Effector memory CD4-positive, alpha-beta T cell (primary cell): ENCODE measurements at places on chromosomes 3 and 15.

GRCh38 chr3:138099417-138099816, 16.0 kb downstream of the DZIP1L start:
- no peak for DNase-seq

- DNase-seq = no peak
Measured at GRCh38 chr3:53196575-53197407, 35.8 kb downstream of the PRKCD start.

GRCh38 chr3:130915567-130916292, 21.8 kb downstream of the ATP2C1 start:
- DNase-seq = no peak

GRCh38 chr3:187849016-187849654, 103.9 kb upstream of the BCL6 start:
- DNase-seq = no peak

GRCh38 chr3:9976721-9977709, 9.6 kb downstream of the EMC3 start:
- DNase-seq = no peak

DNA sequence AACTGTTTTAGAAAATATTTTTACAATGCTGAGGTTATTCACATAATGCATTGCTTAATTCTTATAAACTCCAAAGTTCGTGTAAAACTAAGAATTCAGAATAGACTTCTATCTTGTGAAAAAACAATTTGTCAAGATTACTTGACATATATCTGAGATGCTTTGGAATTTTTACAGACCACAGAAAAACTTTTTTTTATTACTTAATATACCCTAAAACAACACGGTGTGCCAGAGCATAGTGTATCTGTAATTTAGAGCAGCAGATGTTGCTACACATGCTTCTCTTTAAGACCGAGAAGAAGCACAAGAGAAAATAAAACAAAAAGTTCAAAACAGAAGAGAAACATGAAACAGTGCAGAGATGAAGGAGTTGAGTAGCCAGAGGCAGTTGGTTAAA, 26.4 kb downstream of the ASB7 start:
- DNase-seq = no peak

- DNase-seq = no peak
Measured at GRCh38 chr15:64223882-64224281, 61.1 kb upstream of the PPIB start.

GRCh38 chr3:36227980-36228379, 152.3 kb upstream of the STAC start:
- DNase-seq = no peak

GRCh38 chr3:62659660-62660059, 215.6 kb downstream of the CADPS start:
- DNase-seq = no peak

DNA sequence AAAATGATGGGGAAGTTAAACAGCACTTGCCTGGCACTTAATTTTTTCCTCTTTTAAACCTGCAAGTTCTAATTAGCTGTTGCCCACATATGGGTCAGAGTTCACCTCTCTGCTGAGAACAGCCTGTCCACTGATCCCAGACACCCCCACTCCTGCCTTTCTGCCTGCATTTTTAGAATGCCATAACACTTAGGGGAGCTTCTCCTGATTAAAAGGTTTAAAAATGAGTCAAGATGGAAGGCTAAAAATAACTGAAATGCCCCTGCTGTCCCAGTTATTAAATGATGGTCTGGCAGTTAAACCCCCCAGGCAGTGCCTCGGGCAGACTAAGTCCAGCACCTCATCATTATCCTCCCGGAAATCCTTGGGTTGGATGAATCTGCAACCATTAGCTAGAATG, 913.6 kb upstream of the ARPP21 start:
- DNase-seq = no peak

DNA sequence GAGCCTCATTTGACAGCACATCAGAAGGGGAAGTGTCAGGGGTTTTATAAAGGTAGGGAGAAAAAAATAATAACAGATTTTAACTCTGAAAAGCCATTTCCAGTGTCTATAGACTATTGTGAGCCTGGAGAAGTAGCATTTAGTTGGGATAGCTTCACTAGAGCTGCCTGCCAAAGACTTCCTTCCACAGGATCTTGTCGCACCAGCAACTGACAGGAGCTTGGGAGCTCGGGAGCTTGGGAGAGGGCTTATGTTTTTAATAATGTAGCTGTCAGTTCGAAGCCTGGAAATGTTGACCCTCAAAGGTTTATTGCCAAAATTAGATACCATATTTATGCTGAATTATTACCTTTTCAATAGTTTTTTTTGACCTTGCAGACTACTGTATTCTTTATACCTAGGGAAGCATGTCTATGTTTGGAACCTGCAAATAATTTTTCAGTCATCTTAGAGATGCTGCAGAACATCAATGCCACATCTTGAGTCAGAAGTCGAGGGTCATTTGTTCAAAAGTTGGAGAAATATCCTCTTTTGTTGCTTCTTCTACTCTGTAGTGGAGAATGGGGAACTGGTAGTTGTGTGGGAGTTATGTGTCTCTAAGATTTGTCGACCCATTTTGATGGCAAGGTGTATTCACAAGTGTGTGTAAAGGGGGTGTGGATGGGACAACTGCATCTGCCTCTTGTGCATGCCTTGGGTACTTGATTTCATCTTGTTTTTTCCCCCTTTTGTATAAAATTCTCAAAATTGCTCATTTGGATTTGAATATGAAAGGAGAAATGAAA, 41.7 kb downstream of the ARPP21 start:
- no peak for DNase-seq

DNA sequence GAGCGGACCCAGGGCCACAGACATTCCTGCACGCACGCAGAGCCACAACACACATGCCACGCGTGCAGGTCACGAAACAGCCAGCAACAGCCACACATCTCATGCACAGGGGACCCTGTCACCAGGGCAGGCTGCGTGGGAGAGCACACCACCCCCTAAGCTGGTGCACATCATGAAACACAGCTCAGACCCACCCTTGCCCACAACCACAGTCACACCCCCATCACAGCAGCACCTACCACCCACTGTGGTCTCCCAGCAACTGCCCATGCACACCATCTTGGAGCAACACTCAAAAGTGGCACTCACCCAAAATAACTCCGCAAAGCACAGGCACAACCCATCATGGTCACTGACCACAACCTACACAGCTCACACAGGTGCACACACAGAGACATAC, 75.7 kb downstream of the OCA2 start:
- DNase-seq = no peak
